Caudate nucleus (tissue), 63 donors: ENCODE measurements at places on chromosomes 12 and 14.

GRCh38 chr14:23319746-23320583, 1.3 kb upstream of the PABPN1 start:
- DNase-seq: no peak

GRCh38 chr12:126424696-126425095, 1359.5 kb downstream of the AACS start:
- no peak for DNase-seq

DNA sequence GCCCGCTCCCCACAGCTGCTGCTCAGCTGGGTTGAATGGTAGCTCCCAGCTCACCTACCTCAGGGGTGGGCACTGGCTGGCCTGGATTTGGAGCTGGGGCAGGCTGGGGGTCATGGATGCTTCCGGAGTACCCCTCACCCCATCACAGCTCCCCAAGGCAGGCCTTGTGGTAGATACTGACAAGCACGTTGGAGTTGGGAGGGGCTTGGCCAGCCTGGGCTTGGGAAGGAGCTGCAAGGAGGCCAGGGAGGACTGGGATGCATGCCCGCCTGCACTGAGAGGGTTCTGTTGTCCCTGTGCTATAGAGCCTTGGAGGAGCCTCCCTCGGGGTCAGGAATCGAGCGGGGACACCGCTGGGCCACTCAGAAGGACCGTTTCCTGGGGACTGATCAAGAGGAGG, 14.2 kb downstream of the TMEM63C start:
- DNase-seq: no peak

DNA sequence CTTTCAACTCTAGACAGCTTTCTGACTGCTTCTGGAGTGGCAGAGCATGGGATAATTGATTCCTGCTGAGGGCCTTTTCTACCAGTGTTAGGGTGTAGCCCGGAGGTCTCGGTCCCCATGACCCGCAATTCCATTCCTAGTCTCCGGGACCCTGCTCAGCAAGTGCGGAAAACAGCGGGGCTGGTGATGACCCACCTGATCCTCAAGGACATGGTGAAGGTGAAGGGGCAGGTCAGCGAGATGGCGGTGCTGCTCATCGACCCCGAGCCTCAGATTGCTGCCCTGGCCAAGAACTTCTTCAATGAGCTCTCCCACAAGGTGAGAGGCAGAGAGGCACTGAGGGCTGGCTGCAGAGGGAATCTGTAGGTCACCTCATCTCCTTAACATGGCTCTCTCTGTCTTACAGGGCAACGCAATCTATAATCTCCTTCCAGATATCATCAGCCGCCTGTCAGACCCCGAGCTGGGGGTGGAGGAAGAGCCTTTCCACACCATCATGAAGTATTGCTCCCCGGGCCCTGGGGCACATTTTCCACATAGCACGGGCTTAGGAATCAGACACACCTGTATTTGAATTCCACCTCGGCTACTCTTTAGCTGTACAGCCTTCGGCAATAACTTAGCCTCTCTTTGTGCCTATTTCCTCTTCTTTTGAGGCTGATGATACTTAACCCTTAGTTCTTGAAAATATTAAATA, 5.6 kb upstream of the GAPDH start:
- DNase-seq: no peak

- DNase-seq: no peak
These were observed 179.7 kb downstream of the RGS6 start for GRCh38 chr14:72111911-72112310.

GRCh38 chr14:103319422-103319821, 14.6 kb upstream of the EIF5 start:
- DNase-seq: no peak

DNA sequence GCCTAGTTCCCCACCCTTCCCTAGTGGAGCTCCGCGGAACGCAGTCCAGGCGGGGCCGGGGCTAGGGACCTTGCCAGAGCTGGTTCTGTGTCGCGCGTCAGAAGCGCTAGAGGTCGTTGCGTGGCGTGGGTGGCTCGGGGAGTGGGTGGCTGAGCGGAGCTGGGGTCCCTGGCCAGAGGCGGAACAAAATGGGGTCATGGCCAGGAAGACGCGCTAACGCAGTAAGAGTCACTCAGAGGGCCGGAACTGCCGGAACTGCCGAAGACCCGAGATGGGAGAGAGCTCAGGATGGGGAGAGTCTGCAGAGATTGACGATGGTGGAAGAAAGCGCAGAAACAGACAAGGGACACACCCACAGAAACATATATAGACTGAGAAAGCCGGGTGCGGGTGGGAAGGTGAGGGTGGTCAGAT, 4.8 kb downstream of the DGKA start:
- no peak for DNase-seq

- no peak for DNase-seq
These were observed 40.9 kb upstream of the PLEKHA5 start for GRCh38 chr12:19088606-19089005.

- no peak for DNase-seq
These were observed 30.1 kb upstream of the DHRS7 start for GRCh38 chr14:60195179-60195810.

GRCh38 chr14:50053935-50054334, 62.4 kb downstream of the VCPKMT start:
- DNase-seq: no peak

DNA sequence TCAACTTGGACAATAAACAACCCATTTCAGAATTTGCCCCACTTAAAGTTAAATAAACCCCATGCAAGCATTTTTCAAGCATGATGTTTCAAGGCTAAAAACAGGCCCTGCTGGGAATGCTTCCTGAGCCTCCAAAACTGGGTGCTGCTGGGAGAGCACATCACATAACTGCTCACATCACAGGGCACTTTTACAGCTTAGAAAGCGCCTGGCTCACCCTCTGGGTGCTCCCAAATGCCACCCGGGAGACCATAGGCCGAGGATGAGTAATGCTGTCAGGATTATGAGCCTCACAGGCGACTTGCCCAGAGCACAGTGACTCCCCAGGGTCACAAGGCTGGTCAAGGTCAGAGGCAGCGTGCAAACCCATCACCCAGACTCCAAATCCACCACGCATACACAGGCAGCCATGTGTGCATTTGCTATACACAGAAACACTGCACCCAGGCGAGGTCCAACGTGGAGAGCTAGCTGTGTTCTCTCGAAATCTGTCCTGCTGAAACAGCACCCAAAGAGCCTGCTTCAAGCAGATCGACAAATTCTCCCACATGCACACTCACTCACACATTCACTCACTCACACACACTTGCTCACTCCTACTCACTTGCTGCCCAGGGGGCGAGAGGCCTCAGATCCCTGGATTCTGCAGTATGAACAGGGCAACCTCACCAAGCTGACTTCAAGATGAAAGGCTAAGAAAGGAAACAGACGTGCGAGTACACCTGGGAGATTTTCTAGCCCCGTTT, 58.7 kb downstream of the ITPK1 start:
- DNase-seq: no peak

DNA sequence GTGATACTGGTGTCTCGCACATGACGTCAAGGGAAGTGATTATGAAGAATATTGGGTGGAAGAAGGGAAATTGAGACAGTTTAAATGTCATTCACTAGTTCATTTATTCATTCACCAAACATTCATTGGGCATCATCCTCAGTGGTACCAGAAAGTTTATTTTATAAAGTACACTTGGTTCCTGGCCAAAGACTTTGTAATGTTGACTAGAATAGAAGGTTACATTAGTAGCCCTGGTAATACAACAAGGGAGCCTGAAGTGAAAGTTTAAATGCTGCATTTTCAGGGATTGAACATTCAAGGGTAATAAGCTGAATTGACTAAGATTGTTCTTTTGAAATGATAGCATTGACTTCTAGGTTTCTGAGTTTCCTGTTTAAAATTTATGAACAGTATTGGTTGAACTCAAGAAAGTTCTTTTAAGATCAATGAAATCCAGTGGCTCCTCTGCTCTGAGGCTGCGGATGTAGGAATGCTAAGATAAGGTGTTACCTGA, 236.8 kb upstream of the BTG1 start:
- no peak for DNase-seq

- no peak for DNase-seq
These were observed 22.8 kb upstream of the SSPN start for GRCh38 chr12:26172539-26172938.

DNA sequence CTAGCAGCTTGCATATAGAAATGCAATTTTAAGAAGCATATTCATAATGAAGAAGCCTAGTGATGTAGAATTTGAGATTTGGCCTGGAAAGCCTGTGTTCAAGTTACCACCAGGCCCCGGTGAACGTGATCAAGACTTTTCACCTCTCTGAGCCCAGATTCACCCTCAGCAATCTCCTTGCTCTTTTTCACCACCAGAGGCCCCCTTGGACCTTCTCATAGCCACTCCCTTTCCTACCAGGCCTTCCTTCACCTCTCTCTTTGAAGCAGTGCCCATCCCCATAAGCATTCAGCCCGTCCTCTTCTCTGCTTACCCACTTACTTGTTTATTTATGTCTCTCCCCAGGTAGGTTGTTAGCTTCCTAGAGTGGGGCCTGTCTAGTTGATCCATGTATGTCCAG, 1280.9 kb downstream of the AACS start:
- no peak for DNase-seq

- no peak for DNase-seq
These were observed 94.7 kb downstream of the SLC38A1 start for GRCh38 chr12:46174061-46174662.

DNA sequence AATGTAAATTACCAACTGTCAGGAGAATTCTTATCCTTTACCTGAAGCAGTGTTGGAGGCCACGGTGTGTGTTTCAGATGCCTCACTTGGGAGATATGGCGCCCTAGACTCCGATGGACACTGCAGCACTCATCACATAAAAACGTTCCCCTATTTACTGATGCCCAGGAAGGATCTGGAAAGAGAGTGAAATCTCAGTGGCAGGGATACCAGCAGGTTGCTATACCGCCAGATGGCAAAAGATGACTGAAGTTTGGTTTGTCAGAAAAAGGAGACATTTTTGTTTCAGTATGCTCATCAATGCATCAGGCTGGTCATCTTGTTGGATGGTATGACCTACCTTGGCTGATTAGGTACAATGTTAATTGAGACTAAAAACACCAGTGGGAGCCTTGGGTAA, 4.6 kb downstream of the GIT2 start:
- no peak for DNase-seq

DNA sequence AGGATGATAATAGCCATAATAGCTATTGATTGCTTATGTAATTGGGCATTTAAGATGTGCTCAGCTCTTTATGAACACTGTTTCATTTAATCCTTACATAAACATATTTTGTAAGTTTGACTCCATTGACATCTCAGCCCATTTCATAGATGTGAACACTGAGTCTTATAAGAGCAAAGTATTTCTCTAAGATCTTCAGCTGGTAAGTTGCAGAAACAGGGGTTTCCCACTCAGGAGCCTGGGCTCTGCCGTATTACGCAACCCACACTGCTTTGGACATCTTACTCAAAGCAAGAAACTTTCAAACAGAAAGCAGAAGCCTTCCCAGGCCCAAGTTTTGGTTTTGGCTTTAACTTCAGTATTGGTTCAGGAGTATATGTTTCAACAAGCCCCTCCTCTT, 705.1 kb downstream of the MED13L start:
- no peak for DNase-seq

GRCh38 chr12:120718055-120718454, 7.6 kb upstream of the ACADS start:
- no peak for DNase-seq
